ENCODE measurements at places on chromosomes 1 and 21. TPM values are rescaled to one million over a fixed set of nuclear protein-coding genes. Genes with fewer than 3 reads are reported as not detected.

Gene TEX38
- not detected for polyA plus RNA-seq

DNA sequence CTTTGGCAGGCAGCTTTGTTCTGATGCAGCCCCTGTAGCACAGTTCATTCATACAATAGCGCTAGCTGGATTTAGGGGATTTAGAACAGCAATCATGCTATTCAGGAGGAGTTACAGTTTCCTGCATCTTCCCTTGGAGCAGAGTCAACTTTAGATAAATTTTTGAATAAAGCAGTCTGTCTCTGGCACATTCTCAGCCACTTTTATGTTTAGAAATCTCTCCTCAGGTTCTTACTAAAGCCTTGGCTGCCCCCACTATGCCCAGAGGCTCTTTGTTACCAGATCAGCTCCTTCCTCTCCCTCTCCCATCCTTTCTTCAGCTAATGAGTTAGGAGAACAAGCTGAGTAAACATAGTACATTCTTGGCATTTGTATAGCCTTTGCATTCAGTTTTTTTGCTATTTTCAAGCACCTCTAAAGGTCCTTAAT lies 17.0 kb upstream of the PIGC start:
- DNase-seq, result no peak

DNA sequence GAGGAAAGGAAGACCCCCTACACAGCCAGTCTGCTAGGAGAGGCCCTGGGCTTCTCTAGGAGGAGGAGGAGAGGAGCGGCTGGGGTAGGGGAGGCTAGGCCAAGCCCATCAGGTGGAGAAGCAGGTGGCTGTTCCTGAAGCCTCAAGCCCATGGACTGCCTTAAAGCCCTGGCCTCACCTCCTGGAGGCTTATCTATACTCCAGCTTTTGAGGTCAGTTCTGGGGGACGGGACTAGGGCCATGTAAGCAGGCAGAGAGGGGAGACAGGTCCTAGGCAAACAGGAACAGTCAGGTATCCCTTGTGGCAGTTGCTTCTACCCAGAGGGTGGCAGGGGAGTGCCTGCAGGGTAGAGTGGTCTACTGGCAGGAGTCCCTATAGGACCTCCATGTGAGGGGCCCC lies 40.6 kb downstream of the KCNC4 start:
- DNase-seq, result no peak

- DNase-seq, result no peak
These were observed 65.1 kb upstream of the JUN start for GRCh38 chr1:58848818-58849411.

DNA sequence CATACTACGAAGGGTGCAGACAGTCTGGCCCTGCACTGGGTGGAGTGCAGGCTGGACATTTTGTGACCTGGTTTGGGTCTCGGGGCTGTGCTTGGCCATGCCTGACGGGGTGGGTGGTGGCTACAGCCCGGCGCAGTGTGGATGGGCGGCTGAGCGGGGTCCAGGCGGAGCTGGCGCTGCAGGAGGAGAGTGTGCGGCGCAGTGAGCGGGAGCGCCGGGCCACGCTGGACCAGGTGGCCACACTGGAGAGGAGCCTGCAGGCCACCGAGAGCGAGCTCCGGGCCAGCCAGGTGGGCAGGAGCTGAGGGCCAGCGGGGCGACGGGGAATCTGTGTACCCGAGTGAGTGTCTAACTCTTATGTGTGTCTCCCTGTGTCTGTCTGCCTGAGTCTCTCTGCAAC lies 14.1 kb downstream of the MFAP2 start:
- no peak for DNase-seq

All from CD4-positive, CD25-positive, alpha-beta regulatory T cell (primary cell).